ENCODE measurements at places on chromosomes 12 and 14. TPM values are rescaled to one million over a fixed set of nuclear protein-coding genes. Genes with fewer than 3 reads are reported as not detected.

The SIVA1 gene
- 366 TPM for total RNA-seq

The NXPH4 gene
- total RNA-seq: 0.18 TPM

The TSPAN9 gene
- total RNA-seq: 20.9 TPM

The WNT5B gene
- 0.45 TPM for total RNA-seq

The EAPP gene
- total RNA-seq: 15.8 TPM

The LRRC10 gene
- total RNA-seq: not detected

DNA sequence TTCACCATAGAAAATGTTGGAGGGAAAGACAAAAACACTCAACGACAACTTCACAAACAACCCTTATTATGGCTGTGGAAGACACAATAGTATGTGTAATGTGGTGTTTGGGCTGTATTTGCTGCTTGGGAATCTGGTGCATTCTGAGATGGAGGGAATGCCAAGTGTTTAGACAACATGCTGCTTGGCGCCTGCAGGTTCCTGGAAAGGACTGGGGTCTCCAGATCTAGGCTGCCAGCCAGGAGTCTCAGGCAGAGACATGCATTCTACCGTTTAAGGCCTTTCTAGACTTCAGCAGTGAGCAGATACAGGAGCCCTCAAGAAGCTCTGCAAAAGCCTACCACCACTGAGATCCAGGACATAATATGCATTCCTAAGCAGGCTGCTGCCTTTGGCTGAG lies 418.7 kb downstream of the NRXN3 start:
- no peak overlapping the region for H3K4me3 ChIP-seq
- H3K4me1 ChIP-seq: no peaks in the 10 kb centered on the region
- no peak for DNase-seq
- H3K27ac ChIP-seq: no peak overlapping the region

DNA sequence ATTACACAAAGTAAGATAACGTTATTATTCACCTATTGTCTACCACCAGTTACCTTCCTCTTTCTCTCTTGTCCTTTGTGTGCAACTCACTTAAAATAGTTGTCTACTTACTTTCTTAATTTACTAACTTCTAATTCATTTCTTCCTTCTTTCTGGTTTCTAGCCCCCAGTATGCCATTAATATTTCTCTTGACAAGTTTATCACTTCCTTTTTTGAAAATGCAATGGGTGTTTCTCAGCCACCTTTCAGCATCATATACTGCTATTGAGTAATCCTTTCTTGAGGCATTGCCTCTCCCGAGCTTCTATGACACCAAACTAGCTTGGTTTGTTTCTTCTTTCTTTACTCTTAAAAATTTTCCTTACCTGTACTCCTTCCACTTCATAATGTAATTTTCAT lies 633.6 kb downstream of the TMTC2 start:
- H3K4me1 ChIP-seq: no peaks in the 10 kb centered on the region
- no peak overlapping the region for H3K4me3 ChIP-seq
- no peak overlapping the region for H3K27ac ChIP-seq
- DNase-seq: no peak
- no peaks in the 10 kb centered on the region for H3K36me3 ChIP-seq

DNA sequence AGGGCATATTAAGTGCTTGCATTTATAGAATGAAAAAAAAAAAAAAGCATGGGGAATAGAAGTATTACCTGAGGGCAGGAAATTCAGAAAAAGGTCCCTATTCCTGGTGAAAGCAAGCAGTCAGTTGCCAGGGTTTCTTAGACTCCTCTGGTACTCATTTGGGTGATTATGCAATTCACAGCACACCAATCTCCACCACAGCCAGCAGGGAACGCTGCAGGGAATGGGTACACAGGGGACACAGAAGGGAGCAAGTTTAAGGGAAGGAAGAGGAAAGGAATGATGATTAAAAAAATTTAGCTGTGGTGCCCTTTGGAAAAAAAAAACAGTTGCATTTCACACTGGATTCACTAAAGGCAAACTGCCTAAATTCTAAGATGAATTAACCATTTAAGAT lies 14.2 kb downstream of the BLTP3B start:
- no peaks in the 10 kb centered on the region for H3K36me3 ChIP-seq
- no peak overlapping the region for H3K4me3 ChIP-seq
- DNase-seq: peak; percentile 37
- H3K27ac ChIP-seq: peak overlapping the region; percentile 38

GRCh38 chr14:67508956-67509355 lies 20.4 kb upstream of the TMEM229B start:
- no peak overlapping the region for H3K4me3 ChIP-seq
- H3K36me3 ChIP-seq: no peaks in the 10 kb centered on the region
- no peak for DNase-seq
- no peak overlapping the region for H3K27ac ChIP-seq

DNA sequence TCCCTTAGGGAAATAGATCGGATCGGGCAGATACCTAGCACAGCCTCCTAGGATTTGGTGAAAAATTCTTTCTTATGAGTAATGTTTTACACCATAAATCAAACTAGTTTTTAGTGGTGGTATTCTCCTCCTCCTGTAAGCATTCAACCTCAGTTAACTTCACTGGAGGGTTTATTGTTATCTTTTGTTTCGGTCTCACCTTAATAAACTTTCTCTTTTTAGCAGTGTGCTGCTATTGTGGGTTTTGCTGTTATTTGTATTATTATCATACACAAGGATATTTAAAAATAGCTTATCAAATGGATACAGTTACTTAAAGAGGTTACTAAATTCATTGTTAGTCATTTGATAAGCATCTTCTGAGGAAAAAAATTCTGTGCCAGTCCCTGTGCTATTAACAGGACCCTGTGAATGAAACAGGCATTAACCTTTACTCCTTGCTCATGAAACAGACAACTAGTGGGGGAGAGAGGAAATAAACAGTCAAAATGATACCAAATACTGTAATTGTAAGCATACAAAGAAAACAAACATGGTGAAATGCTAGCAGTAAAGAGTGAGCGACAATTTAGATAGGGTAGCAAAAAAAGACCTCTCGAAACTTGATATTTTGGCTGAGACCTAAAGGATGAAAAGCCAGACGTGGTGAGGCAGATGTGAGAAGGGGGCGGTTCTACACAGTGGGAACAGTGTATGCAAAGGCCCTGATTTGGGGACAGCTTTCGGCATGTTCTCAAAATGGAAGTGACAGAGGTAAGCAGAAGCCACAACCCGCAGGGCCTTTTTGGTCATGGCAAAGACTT lies 178.7 kb upstream of the SOX5 start:
- H3K27ac ChIP-seq: no peak overlapping the region
- peaks cover 6% of the 10 kb centered on the region for H3K4me1 ChIP-seq
- no peaks in the 10 kb centered on the region for H3K27me3 ChIP-seq

DNA sequence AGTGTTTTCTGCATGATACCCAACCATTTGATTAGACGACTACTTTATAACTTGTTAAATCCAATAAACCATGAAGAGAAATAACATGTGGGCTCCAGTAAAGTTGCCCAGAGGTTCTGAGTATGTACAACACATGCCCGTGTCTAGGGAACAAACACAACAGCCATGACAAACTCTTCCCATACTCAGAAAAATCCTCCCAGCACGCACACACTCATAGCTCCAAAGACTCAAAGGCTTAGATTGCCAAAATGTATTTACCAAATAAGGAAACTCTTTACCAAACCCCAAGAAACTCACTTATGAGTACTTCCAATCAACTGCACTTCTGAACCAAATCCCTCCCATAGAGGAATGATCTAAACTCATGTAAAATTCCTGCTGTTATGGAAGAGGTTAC lies 17.3 kb downstream of the SART3 start:
- H3K4me3 ChIP-seq: no peak overlapping the region
- peaks cover 63% of the 10 kb centered on the region for H3K36me3 ChIP-seq
- H3K27me3 ChIP-seq: no peaks in the 10 kb centered on the region
- H3K4me1 ChIP-seq: no peaks in the 10 kb centered on the region

DNA sequence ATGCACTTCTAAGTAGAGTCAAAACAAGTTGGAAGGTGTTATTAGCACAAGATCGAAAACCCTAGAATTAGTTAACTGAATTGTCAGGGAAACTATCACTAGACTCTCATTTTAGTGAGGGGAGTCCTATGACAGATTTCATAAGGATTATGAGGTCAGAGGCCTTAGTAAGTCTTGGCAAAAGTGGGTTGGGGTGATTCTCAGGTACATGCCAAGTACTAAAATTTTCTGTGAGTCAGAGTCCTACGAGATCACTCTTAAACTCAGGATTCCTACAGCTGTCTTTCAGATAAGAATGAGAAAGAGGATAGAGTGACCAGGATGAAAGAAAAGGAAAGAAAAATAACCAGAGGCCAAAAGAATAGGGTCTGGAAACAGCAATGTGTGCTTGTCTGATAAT lies 50.8 kb upstream of the BBS10 start:
- H3K27ac ChIP-seq: no peak overlapping the region
- no peak for DNase-seq
- no peaks in the 10 kb centered on the region for H3K27me3 ChIP-seq
- H3K4me3 ChIP-seq: no peak overlapping the region

- peak; percentile 69 for DNase-seq
- no peak overlapping the region for H3K4me3 ChIP-seq
- H3K4me1 ChIP-seq: no peaks in the 10 kb centered on the region
- no peaks in the 10 kb centered on the region for H3K36me3 ChIP-seq
These were observed 59.1 kb upstream of the MED13L start for GRCh38 chr12:116336542-116337065.

- DNase-seq: no peak
- no peak overlapping the region for H3K27ac ChIP-seq
- no peak overlapping the region for H3K4me3 ChIP-seq
- H3K4me1 ChIP-seq: peaks cover 19% of the 10 kb centered on the region
- H3K36me3 ChIP-seq: no peaks in the 10 kb centered on the region
These were observed 1.2 kb upstream of the ALX1 start for GRCh38 chr12:85278598-85279448.

- H3K4me3 ChIP-seq: peak overlapping the region; percentile 28
- H3K36me3 ChIP-seq: no peaks in the 10 kb centered on the region
- peak overlapping the region; percentile 49 for H3K27ac ChIP-seq
These were observed 28.8 kb upstream of the RPLP0 start for GRCh38 chr12:120229487-120230325.
